ENCODE measurements at places on chromosomes 3 and 15.

DNA sequence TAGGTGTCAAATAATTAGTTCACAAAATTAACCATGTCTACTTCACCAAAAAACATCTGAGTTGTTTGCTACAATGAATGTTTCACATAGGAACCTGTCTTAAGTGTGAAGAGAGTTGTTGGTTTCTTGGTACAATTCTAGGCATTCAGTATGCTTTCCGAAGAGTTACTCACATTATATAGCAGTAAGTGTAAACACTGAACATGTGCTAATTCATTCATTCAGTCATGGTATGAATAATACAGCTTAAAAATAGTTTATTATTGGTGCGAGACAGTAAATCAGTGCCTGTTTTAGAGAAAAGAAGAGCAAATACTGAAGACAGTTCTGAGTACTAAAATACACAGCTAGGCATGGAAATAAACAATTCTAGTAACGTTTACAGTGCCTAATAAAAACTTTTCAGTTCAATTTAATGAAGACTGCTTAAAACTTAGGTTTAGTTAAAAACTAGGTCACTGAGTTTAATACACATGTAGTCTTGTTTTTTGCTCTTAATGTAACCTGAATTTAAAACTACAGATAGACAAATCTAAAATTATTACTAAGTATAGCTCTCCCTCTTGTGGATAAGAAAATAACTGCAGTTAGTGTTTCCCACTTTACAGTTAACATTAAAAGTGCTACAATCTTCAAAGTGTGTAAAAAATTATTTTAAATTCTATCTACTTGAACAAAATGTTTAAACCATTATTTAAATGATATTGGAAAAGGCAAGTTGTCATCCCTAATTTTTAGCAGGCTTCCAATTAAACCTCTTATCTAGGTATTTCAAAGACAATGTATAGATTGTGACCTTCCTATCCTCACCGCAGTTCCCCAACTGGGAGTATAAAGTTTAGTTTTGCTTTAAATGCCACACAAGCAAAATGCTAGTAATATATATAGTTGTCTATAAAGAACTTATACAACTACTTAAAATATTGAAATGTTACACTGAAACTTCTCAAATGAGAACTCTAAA is 20.1 kb upstream of the ZCWPW2 start:
- DNase-seq = no peak

- DNase-seq = no peak
These were observed 675.5 kb downstream of the FHIT start for GRCh38 chr3:60575718-60576272.

DNA sequence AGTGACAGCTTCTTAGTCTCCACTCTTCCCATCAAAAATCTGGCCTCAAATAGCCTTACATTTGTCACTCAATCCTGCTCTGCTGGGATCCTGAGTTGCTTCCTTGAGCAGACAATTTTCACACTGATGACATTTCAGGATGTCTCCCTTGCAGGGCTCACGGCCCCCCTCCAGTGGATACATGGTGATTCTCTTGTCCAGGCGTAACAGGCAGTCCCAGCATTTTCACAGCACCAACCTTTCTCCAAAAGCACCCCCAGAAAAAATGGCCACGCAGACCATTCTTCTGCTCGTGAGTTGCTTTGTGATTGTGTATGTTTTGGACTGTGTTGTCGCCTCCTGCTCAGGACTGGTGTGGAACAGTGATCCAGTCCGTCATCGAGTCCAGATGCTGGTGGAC is 47.4 kb upstream of the WNT7A start:
- no peak for DNase-seq

- peak; percentile 51 for DNase-seq
These were observed 56.0 kb upstream of the FLNB start for GRCh38 chr3:57952208-57952631.

- DNase-seq = no peak
These were observed 21.4 kb upstream of the ZBED2 start for GRCh38 chr3:111616417-111617105.

DNA sequence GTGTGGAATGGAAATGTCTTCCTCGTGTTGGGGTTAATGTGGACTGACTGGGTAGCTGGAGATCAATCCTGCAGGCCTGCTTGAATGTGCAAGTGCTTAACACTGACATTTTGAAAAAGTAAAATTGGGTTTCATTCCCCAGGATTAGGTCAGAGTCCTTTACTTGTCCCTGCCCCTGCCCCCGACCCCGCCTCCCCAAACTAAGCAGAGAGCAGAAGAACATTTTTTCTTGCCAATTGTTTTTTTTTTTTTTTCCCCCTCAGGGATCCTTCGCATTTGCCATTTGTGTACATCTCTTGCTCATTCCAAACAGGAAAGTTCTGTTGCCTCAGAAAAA is 147.0 kb upstream of the NR2F2 start:
- no peak for DNase-seq

GRCh38 chr3:155957412-155957880 is 87.0 kb downstream of the GMPS start:
- no peak for DNase-seq

- peak; percentile 34 for DNase-seq
These were observed 1.5 kb downstream of the SEMA6D start for GRCh38 chr15:47718497-47719437.

GRCh38 chr3:121477589-121477988 is 68.2 kb downstream of the POLQ start:
- no peak for DNase-seq

DNA sequence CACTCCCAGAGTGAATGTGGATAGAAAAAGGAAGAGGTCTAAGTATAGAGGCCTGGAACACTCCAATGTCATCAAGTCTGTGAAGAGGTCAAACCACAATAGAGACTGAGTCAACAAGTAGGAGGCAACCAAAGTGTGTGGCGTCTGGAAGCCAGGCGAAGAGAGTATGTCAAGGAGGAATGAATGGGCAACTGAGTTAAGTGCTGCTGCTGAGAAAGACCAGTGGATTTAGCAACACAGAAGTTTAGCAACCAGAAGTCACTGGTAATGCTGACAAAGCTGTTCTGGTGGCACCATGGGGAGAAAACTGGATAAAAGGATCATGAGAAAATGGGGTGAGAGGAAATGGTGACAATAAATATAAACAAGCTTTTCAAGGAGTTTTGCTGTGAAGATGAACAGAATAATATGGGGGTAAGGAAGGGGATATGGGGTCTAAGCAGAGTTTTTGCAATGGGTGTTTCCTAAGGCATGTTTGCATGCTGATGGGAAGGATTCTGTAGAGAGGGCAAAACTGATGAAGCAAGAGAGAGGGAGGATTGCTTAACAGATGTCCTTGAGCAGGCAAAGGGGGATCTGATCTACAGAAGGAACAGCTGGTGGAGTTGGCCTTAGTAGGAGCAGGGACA is 38.4 kb downstream of the PCOLCE2 start:
- no peak for DNase-seq

GRCh38 chr3:54131890-54132289 is 9.5 kb downstream of the CACNA2D3 start:
- DNase-seq = no peak

GRCh38 chr3:10400050-10400748 is 79.3 kb upstream of the SEC13 start:
- DNase-seq = no peak

- no peak for DNase-seq
These were observed 42.0 kb upstream of the OTOL1 start for GRCh38 chr3:161454615-161455014.

DNA sequence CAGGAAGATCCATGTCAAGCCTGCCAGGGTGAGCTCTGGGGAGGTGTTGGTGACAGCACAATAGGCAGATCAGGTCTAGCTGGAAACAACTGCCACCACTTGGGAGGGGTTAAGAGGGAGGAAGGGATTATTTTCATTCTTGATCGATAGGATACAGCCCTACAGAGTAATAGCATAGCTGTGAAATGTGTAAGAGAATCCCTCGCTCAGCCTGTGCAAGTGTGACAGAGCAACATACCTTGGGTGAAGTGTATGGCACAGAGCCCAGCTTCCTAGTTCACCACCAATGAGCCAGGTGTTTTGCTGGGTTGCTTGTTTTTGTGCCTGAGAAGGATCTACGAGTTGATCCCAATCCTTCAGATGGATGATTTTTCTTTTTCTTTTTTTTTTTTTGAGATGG is 9.2 kb upstream of the DCUN1D1 start:
- no peak for DNase-seq

DNA sequence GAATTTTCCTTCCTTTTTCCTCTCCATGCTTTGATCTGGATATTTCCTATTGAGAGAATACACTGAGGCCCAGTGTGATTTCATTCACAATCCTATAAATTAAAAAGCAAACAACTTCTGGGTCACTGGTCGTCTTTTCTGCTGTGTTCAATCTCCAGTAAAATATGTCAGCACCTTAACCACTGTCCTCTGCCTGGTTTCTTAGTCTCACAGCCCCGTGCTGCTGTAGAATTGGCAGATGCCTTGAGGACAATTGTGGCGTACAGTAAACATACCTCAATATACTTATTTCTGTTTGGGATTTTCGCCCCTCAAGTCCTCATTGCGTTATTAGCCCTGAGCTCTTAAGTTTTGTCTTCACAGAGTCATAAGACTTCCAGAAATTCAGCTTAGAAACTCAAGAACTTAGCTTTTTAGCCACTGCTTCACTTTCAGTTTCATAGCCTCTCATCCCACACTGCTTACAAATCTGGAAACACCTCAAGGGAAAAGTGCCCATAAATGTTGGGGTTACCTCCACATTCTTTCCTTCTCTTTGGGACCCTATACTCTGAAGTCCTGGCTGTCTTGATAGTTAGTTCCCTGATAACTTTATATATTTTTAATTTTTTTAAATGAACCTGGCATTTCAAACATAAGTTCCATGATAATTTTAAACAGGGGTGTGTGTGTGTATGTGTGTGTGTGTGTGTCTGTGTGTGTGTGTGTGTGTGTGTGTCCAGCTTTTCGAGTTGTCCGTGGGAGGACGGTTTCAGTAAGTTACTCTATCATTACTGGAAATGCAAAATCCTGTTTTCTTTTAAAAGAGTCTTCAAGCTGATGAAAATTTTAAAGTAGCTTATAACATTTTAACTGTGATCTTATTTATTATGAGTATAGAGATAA is 238.4 kb upstream of the CTDSPL start:
- no peak for DNase-seq

DNA sequence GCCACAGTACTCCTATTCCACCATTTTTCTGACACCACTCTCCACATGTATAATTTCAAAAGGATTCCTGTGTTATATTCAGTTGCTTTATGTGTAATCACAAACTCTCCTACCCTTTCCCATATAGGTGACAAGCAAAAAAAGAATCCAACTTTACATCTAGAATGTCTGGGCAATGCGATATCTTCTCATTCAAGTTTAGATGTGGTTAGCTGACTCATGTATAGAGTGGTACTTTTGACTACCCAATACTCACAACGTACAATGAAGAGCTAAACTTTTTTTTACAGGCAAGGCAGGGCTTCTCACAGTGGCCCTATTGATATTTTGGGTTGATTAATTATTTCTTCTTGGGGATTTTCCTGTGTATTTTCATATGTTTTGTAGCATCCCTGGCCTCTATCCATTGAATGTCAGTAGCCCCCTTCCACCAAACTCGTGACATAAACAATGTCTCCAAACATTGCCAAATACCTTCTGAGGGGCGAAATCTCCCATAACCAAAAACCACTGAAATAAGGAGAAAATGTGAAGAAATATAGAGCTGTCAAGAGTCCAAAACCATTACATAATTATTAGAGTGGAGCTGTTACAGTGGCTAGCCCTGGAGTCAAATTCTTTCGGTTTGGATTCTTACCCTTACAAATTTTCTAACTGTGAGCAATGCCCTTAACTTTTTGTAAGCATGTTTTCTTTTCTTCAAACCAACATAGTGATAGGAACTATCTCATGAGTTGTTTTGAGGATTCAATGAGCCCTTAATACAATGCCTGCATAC is 342.6 kb downstream of the NSUN3 start:
- no peak for DNase-seq

DNA sequence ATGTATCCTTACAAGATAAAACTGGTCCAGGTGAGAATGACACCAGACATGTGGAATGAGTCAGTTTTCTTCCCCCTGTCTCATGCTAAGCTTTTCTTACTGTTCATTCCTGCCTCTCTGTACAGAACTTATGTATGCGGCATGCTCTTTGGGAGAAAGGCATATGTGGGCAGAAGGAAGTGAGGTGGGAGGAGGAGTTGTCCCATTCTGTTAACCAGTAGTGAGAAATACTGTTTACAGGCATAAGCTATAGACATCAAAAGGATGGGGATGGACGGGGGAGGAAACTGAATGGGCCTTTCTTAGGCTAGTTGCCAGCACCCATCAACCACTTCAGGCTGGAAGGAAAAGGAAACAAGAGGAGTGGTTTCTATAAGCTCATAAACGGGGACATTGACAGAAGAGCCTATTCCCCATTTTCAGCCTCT is 143.6 kb upstream of the BHLHE40 start:
- DNase-seq = no peak

- DNase-seq = no peak
These were observed 330.3 kb upstream of the GOLIM4 start for GRCh38 chr3:168425936-168426595.

GRCh38 chr3:193851428-193851847 is 258.4 kb downstream of the OPA1 start:
- no peak for DNase-seq

- no peak for DNase-seq
These were observed 52.6 kb downstream of the NMD3 start for GRCh38 chr3:161273589-161274218.

DNA sequence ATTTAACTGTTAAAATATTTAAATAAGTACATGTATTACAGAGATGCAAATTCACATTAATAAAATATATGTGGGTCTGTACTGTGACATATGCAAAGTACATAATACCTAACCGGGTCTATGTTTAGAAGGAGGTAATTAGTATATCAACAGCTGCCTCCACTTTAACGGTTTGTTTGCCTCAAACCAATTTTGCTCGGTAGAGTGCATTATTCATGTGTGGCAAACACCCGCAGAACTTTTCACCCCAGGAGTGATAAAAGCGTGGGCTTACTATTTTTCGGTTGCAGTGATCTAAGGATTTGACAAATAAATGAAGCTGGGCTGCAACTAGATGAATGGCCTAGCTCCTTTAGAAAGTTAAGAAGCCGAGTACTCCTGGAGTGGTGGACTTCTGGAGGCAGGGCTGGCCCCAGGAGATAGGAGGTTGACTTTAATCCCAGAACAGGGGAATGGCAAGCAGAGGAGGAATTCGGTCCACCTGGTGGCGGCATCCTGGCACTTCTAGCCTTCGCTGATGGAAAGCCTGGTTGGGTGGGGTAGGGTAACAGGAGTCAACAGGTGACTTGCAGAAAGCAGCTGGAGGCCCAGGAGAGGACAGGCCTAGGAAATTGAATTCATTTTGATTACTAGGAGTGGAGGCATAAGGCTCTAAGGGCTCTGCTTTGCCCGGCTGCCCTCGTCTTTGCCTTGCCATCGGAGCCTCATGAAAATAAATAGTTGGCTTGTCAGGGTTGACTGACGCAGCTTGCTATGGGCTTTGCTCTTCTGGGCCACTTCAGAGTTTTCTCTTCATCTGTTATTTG is 2.4 kb downstream of the SLCO3A1 start:
- DNase-seq = no peak

GRCh38 chr3:133254151-133254550 is 145.7 kb upstream of the BFSP2 start:
- DNase-seq = no peak

DNA sequence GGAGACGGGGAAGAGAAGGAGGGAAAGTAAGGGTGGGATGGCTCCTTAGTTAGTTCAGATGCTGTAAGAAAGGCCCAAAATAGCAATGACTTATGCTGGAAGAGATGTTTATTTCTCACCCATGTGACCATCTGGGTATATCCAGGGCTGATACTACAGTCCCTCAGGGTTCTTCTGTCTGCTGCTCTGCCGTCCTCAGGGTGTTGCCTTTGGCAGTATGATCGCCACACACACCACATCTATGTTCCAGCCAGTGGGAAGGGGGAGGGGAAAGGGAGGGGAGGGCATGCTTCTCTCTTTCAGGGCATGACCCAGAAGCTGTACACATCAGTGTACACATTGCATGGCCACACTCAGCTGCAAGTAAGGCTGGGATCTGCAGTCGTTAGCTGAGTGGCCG is 10.2 kb downstream of the CD276 start:
- peak; percentile 17 for DNase-seq

Measured in gastrocnemius medialis (tissue), 4 donors.